H4 (cell line): ENCODE measurements at places on chromosomes 5 and 9. TPM values are rescaled to one million over a fixed set of nuclear protein-coding genes. Genes with fewer than 3 reads are reported as not detected.

PCDHA1 gene
- total RNA-seq: 0.45 and 0.56 TPM in 2 replicates

TAF11L8 gene
- not detected in 2 replicates for total RNA-seq

EFNA5 gene
- total RNA-seq: 8.6 and 19.7 TPM in 2 replicates

SPATA31A3 gene
- not detected in 2 replicates for total RNA-seq

DNA sequence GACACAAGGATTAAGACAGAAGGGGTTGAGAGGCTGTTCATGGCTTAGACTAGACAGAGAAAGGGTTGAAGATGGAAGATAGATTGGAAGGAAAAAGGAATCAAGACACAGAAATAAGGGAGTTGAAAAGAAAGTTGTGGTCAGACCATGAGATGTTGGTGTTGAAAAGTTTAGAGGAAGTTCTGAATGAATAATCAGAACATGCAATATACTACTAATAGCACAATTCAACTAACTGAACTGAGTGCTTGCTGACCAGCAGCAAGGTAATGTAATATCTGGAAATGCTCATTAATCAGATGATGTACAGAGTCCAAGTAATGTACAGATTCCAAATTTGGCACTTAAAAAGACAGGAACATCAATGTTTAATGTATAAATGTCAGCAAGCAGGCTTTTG is 10.6 kb upstream of the NNT start:
- no peak for DNase-seq

- DNase-seq: peak; percentile 86
Measured at GRCh38 chr9:73132034-73132776, 19.5 kb upstream of the ANXA1 start.

B4GALT1 gene
- total RNA-seq: 33.5 and 34.5 TPM in 2 replicates

CHMP5 gene
- total RNA-seq: 129 and 164 TPM in 2 replicates

GRCh38 chr5:90408571-90409317 is 812 bp downstream of the CETN3 start:
- DNase-seq: no peak

GRCh38 chr9:98329904-98330303 is 74.5 kb upstream of the TBC1D2 start:
- DNase-seq: no peak

DNA sequence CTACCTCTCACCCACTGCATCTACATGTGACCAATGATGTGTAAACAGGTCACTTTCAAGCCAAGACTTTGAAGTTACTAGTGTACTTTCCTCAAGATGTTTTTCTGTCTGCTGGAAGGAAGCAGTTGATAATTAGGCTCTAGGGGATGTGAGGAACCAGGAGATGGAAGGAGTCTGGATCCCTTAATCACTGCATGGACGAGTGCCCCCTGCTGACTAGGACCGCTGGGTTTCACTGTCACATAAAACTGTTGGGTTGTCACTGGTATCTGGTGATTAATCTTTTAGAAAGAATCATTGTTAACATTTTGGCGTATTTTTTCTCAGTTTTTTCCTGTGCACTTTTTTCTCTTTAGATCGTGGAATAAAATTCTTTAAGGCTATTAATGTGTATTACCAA is 79.5 kb downstream of the SREK1 start:
- no peak for DNase-seq

DNA sequence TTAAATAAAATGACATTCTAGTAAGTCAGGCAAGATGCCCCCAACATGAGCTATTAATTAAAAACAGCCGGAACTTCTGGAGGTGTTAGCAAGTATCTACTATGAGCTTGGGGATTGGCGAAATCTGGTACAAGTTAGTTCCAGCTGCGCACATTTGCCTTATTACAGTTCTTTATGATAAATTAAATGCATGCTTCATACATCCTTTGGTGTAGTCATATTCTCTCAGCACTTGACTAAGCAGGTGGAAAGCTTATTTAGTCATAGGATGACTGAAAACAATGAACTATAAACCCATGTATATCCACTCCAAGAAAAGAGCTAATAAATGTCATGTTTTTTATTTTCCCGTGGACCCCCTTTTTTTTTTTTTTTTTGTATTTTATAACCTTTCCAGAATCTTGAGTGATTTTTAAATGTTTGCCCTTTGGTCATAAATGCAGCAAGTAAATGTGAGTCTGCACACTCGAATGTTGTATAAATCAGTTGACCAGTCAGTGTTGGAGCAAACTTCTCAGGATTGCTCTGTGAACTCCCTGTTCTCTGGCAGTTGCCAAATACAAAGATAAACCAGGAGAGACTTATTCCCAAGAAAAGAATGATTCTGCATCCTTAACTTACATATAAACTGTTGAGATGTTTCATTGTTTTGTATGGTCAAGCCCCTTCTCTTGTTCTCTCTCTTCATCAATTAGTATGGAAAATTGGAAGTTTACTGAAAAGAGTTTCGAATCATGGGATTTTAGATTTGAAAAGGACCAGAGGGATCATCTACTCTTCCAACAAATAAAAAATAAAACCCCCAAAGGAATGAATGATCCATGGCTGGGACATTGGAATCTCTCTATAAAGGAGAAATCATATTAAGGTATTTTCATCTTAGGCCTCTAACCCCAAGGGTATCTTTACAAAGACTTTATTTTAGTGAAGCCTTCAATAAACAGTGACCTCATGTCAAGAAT is 38.3 kb downstream of the PIK3R1 start:
- no peak for DNase-seq

SMIM3 gene
- 47.6 and 53.9 TPM in 2 replicates for total RNA-seq

GRCh38 chr5:68404246-68404645 is 188.7 kb downstream of the PIK3R1 start:
- DNase-seq: no peak

- DNase-seq: peak; percentile 42
Measured at GRCh38 chr5:167633931-167634341, 657.5 kb upstream of the WWC1 start.

GRCh38 chr5:113202746-113203716 is 226.4 kb downstream of the DCP2 start:
- peak; percentile 85 for DNase-seq

DNA sequence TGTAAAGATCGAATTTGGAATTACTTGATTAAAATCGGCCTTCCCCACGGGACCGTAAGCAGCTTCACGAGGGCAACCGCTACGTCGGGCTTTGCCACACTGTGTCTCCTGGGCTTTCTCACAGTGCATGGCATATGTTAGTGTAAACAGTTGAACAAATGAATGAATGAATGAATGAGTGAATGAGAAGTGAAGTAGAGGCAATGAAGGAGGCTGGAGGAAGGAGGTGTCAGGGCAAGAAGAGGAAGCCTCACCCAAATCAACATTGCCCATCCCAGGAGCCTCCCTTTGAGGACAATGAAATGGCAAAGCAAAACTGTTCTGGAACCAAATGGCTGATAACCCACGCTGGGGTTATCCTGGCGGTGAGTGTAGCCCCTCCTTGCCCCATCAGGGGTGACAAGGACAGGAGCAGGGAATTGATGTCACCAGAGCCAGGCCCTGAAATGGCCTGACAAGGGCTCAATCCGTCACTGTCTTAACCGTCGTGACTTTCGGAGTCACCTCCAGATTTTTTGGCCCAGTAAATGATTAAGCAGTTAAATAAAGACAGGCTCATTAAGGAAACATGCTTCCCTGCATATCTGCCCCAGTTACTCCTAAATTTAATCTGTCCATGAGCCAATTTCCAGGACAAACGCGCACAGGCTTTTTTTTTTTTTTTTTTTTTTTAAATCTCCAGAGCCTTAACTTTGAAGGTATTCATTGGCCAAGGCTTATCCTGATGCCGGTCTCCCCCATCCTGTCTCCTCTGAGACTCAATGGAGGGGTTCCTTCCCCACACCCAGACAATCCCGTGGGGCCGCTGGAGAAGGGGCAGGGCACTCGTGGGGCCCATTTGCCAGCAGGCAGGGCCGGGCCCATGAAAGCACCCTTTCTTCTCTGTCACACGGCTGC is 88.4 kb upstream of the BOD1 start:
- DNase-seq: no peak

HBEGF gene
- 1.3 and 1.9 TPM in 2 replicates for total RNA-seq

CATSPER3 gene
- 0.08 TPM in 1 of 2 replicates, not detected in the other for total RNA-seq

DNA sequence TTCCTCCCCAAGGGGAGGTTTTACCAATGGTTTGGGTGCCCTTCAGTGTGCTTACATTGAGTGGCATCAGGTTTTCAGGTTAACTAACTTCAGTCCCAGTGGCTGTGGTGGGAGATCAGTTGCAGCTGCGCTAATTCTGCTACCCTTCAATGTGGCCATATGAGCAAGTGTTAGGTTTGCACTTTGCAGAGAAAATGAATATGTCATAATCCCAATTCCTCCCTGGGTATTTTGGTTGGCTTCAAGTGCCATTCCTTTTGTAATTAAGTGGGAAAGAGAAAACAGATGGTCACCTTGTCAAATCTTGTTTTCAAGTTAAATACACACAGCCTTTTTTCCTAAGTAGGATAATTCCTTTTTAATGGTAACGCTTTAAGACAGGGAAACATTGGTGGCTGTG is 236.2 kb downstream of the TLE4 start:
- no peak for DNase-seq

DNA sequence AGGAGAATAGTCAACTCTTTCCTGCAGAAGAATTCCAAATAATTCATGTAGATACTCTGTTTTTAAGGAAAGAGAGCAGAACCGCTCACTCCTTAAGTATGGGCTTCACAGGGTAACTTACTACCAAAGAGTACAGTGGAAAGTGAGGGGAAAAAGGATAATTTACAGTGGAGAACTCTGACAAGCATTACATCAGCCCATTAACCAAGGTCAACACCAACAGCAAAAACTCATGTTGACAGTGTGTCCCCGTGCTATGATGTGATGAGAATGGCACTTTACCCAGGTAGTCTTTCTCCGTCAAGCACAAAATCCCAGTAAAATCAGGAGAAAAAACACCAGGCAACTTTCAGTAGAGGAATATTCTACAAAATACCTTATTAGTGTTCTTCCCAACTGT is 104.3 kb downstream of the ADCY2 start:
- DNase-seq: no peak

- no peak for DNase-seq
Measured at GRCh38 chr5:9428272-9428671, 117.6 kb downstream of the SEMA5A start.

EIF4E1B gene
- not detected in 2 replicates for total RNA-seq

GRCh38 chr9:106799152-106799551 is 63.8 kb upstream of the ZNF462 start:
- DNase-seq: peak; percentile 54

- no peak for DNase-seq
Measured at GRCh38 chr9:74951725-74952151, 974 bp downstream of the C9orf40 start.

DNA sequence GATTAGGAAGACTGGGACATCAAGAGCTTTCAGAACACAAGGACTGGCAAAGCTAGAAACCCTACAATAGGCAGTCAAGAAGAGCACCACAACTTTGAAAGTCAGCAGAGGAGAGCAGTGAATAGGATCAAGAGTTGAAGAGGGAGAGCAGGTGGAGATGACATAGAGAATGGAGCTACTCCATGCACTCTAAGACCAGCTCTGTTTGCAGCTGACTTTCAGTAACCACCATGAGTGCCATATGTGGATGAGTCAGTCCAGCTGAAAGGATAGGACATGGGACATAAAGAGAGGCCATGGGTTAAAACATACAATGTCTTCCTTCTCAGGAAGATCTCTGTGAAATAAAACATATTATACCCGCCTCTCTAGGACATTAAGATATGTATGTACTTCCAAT is 289.1 kb upstream of the KLF4 start:
- DNase-seq: no peak

MROH2B gene
- not detected in 2 replicates for total RNA-seq

DNA sequence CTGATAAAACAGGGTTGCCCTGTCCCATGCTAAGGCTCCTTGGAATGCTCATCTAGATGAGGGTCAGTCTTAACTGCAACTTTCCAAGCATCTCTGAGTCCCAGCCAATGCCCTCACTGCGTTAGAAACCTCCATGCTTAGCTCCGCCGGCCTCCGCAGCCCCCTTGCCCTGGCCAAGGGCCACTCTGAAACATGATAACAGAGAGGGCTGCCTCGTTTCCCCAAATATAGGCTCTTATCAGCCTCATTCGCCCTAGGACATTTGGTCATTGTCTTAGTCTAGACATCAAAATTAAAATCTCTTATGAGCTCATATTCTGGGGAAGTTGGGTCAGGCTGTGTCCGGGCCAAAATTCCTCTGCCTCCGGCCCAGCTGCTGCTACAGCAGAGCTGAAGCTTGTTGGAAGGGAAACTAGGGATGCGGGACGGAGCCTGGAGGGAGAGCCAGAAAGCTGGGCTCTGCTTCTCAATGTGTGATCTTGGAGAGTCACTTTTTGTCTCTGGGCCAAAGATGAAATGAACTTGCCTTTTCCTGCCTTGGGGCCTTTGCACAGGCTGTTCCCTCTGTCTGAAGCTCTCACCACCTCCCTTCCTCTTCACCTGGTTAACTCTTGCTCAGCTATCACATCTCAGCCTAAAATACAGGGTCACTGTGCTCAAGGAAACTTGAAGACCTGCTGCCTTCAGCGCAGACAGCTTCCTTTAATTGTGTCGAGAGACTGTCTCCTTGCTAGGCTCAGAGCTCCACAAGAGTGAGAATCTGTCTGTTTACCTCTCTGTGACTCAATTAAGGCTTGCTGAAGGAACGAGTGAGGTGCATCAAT is 191.3 kb downstream of the RGS3 start:
- no peak for DNase-seq

DNA sequence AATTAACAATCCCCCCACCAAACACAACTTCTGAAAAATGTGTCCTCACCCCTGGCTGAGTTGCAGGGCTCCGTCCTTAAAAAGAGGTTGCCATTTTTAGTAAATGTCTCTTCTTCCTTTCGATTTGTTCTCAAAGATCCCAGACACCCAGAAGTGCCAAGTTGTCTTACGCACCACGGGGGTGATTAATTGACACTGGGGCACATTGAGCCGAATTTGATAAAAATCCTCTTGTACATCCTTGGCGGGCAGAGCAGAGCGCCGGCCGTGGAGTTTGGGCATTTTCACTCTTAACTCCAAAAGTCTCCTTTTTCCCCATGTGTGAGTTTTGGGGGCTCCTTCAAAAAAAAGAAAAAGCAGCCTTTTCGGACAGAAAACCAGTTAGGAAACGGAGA is 4.5 kb downstream of the LMX1B start:
- no peak for DNase-seq

- DNase-seq: no peak
Measured at GRCh38 chr5:173012882-173013281, 29.3 kb downstream of the ATP6V0E1 start.

EGR1 gene
- 5.5 and 9.3 TPM in 2 replicates for total RNA-seq

SLC22A4 gene
- 4.2 and 5.1 TPM in 2 replicates for total RNA-seq

GRCh38 chr5:170491479-170491878 is 12.3 kb upstream of the KCNIP1 start:
- DNase-seq: peak; percentile 91
